AG20443 (cell line): ENCODE measurements at places on chromosomes 6 and 20.

GRCh38 chr20:45783656-45784294 lies 7.9 kb downstream of the WFDC3 start:
- no peak for DNase-seq

DNA sequence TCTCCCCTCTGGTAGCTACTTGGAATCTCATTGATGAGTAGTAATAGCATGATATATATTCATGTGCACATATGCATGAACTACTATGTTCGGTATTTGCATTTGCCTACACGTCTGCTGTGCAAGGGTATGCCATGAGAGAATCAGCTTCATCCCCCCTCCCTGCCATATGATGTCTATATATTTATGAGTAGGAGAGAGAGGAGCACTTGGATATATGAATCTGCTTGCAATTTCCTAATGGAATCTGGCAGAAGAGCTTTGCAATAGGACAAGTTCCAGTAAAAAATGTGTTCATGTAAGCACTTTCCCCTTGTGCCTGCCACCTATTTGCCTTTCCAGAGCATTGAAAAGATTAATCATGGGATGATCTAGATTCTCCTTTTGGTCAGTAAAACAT lies 76.2 kb upstream of the BACH2 start:
- DNase-seq = no peak

- DNase-seq = no peak
These were observed 59.4 kb upstream of the TMEM200A start for GRCh38 chr6:130306377-130306776.

DNA sequence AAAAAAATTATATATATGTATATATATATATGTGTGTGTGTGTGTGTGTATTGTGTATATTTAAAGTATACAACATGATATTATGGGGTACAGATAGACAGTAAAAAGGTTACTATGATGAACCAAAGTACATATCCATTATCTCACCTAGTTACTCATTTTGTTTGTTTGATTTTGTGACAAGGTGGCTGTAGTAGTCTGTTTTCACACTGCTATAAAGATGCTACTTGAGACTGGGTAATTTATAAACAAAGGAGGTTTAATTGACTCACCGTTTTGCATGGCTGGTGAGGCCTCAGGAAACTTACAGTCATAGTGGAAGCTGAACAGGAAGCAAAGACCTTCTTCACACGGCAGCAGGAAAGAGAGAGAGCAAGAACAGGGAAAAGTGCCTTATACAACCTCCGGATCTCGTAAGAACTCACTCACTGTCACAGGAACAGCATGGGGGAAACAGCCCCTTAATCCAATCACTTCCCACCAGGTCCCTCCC lies 30.2 kb upstream of the DACT2 start:
- DNase-seq = no peak

DNA sequence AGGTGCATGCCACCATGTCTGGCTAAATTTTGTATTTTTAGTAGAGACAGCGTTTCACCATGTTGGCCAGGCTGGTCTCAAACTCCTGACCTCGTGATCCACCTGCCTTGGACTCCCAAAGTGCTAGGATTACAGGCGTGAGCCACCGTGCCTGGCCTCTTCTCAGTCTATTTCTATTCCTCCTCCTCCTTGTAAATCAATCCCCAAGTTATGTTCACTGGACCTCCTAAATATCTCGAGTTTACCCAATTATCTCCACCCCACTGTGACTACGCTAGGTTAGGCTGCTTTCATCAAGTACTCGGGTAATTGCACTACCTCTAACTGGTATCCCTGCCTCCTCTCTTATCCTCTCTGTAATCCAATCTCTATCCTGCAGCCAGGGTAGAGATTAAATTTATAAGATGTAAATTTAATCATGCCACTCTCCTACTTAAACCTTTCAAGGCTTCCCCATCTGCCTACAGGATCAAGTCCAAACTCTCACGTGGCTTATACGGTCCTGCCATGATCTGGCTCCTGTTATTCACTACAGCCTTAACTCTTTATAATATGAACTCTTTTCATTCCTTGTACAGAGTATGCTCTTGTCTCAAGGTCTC lies 837 bp upstream of the MAD2L1BP start:
- DNase-seq = no peak

GRCh38 chr6:43923376-43924221 lies 153.6 kb downstream of the VEGFA start:
- DNase-seq = peak; percentile 66

DNA sequence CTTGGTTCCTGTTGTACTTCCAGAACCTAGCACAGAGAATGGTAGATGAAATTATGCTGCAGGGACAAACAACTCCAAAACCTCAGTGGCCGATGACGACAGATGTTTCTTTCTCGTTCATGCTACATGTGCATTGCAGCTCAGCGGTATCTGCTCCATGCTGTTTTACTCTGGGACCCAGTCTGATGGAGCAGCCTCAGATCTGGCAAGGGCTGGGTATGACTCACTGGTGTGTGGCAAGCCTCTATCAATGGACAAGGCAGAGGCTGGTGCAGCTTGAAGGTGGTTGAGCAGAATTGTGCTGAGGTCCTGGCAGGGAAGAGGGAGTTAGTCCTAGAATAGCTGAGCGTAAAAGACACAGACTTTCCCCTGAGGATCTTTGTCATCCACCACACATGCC lies 10.3 kb upstream of the BLCAP start:
- peak; percentile 76 for DNase-seq
